ENCODE measurements at places on chromosomes 2 and 18.

- DNase-seq: no peak
These were observed 647.3 kb downstream of the SOCS6 start for GRCh38 chr18:70936160-70936559.

DNA sequence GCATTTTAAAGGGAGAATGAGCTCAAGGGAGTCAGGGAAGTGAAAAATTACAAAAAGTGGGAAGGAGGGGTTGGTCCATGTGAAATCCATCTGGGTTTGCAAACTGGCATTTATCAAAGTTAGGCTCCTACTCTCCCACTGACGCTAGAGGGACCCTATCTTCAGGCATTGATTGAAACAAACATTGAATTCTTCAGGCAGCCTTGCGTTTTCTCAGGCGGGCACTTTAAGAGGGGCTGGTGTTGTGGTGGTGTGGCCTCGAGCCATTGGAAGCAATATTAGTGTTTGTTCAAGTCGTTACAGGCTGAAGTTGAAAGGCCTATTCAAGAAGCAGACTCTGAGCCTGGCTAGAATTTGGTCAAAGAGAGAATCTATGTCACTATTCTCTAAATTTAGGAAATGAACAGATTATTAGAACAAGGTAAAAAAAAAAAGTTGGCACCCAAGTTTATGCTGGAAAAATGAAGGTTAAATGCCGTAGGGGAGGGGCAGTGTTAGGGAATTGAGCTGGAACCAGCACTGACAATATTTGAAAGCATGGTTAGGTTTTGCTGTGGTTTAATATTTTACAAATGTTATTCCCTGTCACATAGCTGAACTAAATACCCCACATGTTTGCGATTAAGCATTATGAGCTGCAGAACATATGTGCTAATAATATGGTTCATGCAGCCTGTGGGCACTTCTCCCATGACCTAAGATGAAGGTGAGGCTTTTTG, 36.8 kb downstream of the STON1 start:
- DNase-seq: no peak

GRCh38 chr18:48306838-48307237, 102.3 kb downstream of the ZBTB7C start:
- no peak for DNase-seq

- no peak for DNase-seq
These were observed 142.8 kb downstream of the CCDC148 start for GRCh38 chr2:158313734-158314133.

DNA sequence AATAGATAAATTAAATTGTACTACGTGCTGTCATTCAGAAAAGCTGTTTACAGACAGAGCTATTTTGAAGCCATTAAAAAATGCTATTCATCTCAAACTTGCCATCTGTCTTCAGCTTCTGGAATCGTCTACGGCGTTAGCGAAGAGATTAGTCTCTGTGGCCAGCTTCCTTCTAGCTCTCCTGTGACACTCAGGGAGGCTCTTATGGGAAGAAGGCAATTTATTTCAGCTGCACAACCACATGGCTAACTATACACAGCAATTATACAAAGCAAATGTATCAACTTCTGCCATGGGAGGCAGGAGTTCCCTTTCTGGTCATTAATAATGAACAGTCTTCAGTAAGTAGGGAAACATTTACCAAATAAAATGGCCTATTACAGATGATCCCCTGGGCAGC, 6.3 kb downstream of the CTAGE1 start:
- DNase-seq: no peak

DNA sequence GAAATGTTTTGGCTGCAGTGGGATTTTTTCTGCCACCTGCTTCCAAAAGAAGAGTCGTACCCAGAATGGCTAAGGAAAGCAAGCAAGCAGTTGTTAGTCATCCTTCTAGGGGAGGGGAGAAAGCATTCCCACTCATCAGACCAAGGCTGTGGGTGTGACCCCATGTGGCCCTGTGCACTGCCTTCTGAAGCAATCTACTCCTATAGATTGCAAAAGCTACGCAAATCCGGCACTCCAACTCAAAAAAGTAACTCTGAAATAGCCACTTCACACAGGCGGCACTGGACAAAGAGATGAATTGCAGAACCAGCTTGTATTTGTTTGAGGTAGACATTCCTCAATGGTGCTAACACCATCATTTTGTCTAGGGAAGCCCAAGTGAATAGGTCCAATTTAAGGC, 44.3 kb downstream of the ST3GAL5 start:
- DNase-seq: no peak

DNA sequence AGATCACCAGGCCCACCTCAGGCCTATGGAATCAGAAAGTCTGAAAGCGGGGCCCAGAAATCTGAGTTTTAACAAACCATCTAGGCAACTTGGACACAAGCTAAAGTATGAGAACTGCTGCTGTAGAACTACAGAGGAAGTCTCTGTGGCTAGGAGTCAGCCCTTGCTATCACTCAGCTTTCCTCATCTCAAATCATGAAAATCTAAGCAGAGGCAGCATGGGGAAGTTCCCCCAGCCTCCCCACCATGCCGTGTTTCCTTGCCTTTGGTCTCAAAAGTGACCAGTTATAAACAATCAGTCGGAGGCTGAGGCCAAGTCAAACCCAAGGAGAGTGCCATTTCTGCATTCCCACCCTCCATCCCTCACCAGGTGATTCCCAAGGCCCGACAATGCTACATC, 404.7 kb downstream of the BCL11A start:
- no peak for DNase-seq

DNA sequence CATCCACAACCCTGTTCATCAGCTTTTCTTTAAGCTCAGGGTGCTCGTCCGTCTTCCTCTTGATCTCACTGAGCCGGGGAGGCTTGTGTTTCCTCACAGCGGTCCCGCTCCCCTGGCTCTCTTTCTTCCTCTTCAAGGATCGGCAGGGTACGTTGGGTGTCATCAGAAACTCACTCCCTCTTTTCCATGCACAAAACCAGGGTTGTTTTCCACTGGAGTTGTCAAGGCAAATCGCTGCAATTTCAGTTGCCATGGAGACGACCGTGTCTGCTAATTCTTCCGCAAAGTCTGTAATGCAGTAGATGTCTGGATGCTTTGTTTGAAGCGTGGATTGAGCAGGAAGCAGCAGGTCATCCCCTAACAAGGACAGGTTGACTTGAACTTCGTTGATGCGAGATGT, 146.4 kb downstream of the DAW1 start:
- DNase-seq: no peak

DNA sequence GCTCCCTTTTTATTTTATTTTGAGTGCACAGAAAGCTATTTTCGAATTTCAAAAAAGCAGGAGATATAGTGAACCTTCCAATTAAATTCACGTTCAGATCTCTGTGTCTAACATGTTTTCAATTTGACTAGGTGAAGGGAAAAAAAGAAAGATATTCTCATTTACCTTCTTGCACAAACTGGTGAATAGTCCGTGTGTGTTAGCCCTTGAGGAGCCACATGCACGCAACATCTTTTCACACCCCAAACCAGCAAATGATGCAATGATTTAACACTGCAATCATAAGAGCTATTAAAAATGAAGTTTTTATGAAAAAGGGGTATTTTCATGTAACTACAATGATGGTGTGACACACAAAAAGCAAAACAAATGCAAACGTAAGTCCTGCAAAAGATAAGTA, 109.8 kb downstream of the CPO start:
- DNase-seq: no peak

- DNase-seq: no peak
These were observed 22.7 kb downstream of the MRO start for GRCh38 chr18:50797142-50797541.

DNA sequence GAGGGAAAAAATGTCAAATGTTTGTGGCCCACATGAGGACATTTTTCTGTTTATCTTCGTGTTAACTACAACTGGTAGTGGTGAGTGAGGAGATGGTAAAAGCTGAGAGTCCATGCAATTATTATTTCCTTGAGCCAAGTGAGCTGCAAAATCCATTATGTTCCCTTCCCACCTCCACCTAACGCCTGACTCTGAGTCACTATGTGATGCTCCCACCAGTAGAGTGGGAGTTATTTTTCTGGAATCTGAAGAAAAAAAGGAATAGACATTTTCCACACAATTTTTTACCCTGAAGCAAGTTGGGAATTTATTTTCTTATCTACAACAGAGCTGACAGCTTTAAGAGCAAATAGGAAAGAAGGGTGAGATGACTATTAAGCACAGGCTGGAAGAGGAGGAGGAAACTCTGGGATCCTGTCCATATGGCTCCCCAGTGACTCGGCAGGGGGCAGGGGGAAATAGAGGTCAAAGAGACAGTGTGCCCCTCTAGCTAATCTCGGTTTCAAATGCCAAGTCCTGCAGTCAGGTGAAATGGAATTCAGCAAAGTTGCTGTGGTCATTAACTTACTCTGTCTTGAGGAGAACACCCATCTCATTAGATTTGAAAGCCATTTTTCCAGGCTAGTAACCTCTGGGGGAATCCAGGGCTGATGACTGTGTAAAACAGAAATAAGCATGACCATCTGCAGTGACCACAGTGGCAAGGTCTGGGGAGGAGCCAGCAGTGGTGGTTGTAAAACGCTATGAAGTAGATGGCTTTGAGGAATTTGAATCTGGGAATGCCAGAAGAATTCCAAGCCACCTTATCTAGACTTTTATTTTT, 463.9 kb downstream of the STK39 start:
- no peak for DNase-seq

GRCh38 chr2:119049968-119050704, 108.1 kb downstream of the MARCO start:
- no peak for DNase-seq

GRCh38 chr18:60389314-60389713, 16.7 kb upstream of the MC4R start:
- DNase-seq: no peak

DNA sequence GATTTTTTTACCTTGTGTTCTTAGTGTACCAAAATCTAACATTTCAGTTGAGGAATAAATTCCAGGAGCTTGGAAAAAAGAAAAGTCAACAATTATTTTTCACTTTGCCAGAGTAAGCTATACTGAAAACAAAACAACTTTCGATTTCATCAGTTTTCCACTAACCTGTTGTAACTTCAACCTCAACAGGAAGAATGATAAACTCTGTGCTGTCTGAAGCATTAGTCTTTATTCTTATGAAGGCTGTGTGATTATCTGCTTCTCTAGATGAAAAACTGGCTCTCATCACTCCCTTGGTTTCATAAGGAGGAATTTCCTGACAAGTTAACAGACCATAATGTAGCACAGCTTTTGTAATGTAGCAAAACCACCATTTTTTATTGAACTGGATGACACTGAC, 121.2 kb downstream of the ZAP70 start:
- no peak for DNase-seq
